ENCODE measurements at places on chromosomes 2 and 18. TPM values are rescaled to one million over a fixed set of nuclear protein-coding genes. Genes with fewer than 3 reads are reported as not detected.

The ITPRIPL1 gene
- total RNA-seq, result 32.8 TPM

The MOGAT1 gene
- total RNA-seq, result not detected

The ICOS gene
- 32.0 TPM for total RNA-seq

The NOTO gene
- not detected for total RNA-seq

The CSRNP3 gene
- total RNA-seq, result not detected

The KIF1A gene
- total RNA-seq, result 2.0 TPM

The ALLC gene
- not detected for total RNA-seq

The ARHGAP25 gene
- 117 TPM for total RNA-seq

The CNGA3 gene
- total RNA-seq, result not detected

The CDKL4 gene
- 0.50 TPM for total RNA-seq

The EIPR1 gene
- total RNA-seq, result 34.6 TPM

The GCG gene
- total RNA-seq, result not detected

The DSG4 gene
- not detected for total RNA-seq

The ABCB11 gene
- total RNA-seq, result not detected

The IAH1 gene
- total RNA-seq, result 73.9 TPM

The IL1A gene
- not detected for total RNA-seq

The MYOM1 gene
- total RNA-seq, result 2.7 TPM

The QPCT gene
- 1.1 TPM for total RNA-seq

Measured in activated naive CD8-positive, alpha-beta T cell treated with anti-CD3 and anti-CD28 coated beads, Interleukin-2, amount 10 ng/mL, durations not matched to agents 7 days and 5 days (primary cell).